Astrocyte (in vitro differentiated cells and primary cell): ENCODE measurements at places on chromosomes 5 and 9. TPM values are rescaled to one million over a fixed set of nuclear protein-coding genes. Genes with fewer than 3 reads are reported as not detected.

DNA sequence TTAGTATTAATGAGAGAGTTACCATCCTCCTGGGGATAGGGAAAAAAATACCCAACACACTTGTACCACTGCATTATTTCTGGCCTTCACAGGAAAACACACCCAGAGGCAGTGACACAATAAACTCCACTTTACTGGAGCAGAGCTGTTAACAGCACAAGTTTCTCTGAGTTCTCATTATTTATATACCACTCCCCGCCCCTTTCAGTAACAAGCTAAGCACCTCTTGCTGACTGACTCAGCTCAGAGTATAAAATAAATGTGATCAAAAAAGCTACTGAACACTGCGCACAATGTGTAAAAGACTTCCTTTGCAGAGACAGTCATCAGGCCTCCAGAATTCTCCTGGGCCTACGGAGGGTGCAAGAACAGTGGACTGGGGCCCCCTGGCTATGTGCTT, 21.6 kb downstream of the KLF9 start:
- H3K27me3 ChIP-seq = no peaks in the 10 kb centered on the region
- peaks cover 16% of the 10 kb centered on the region for H3K4me1 ChIP-seq
- H3K27ac ChIP-seq = no peak overlapping the region
- H3K4me3 ChIP-seq = no peak overlapping the region

DNA sequence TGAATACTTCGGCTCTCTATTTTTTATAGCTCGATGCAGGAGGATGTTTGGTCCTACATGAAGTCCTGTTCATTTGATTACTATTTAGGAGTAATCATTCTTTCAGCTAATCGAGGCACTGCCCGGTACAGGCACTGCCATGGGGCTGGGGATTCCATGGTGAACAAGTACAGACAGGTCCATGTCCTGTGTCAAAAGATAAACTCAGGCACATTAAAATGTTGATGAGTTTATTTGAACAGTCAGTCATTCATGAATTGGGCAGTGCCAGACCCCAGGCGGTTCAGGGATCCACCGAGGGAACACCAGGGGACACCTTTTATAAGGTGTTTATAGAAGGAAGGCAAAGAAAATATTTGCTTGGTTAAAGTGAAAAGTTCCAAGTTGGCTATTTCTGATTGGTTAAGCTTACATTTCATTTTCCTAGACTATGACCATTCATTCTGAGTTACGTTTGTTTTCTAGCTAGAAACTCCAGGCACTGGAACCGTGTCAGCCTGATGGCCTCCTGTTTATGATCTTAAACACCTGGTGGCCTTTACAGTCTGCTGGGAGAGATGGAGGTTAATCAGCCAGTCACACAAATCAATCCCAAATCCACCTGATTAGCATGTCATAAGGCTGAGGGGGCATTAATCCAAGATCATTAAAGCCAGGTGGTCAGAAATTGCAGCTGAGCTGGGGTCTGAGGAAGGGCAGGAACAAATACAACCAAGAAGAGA, 47.0 kb upstream of the TDRD7 start:
- no peak overlapping the region for H3K27ac ChIP-seq
- no peaks in the 10 kb centered on the region for H3K36me3 ChIP-seq
- DNase-seq = no peak
- H3K27me3 ChIP-seq = no peaks in the 10 kb centered on the region
- no peak overlapping the region for H3K4me3 ChIP-seq
- H3K4me1 ChIP-seq = no peaks in the 10 kb centered on the region

The MRPL22 gene
- total RNA-seq = 41.7 and 49.1 TPM in 2 replicates

- DNase-seq = no peak
- no peaks in the 10 kb centered on the region for H3K27me3 ChIP-seq
- H3K36me3 ChIP-seq = no peaks in the 10 kb centered on the region
- no peaks in the 10 kb centered on the region for H3K4me1 ChIP-seq
- no peak overlapping the region for H3K4me3 ChIP-seq
Observed at GRCh38 chr9:108708448-108708847, 147.3 kb downstream of the ACTL7B start.

GRCh38 chr9:96126321-96126881, 175.6 kb downstream of the HSD17B3 start:
- H3K36me3 ChIP-seq = no peaks in the 10 kb centered on the region
- peaks cover 16% of the 10 kb centered on the region for H3K27me3 ChIP-seq
- H3K4me1 ChIP-seq = no peaks in the 10 kb centered on the region

- no peaks in the 10 kb centered on the region for H3K36me3 ChIP-seq
- no peak overlapping the region for H3K27ac ChIP-seq
- no peak for DNase-seq
- H3K4me3 ChIP-seq = no peak overlapping the region
- H3K4me1 ChIP-seq = peaks cover 9% of the 10 kb centered on the region
Observed at GRCh38 chr9:136003411-136004218, 42.4 kb upstream of the UBAC1 start.

The FIBCD1 gene
- 0.66 and 1.6 TPM in 2 replicates for total RNA-seq

The GABRA1 gene
- 0.32 and 0.41 TPM in 2 replicates for total RNA-seq

The CAVIN4 gene
- 4.2 and 6.0 TPM in 2 replicates for total RNA-seq

- no peak for DNase-seq
- H3K36me3 ChIP-seq = no peaks in the 10 kb centered on the region
- H3K27ac ChIP-seq = no peak overlapping the region
Observed at GRCh38 chr5:81007637-81008027, 47.5 kb downstream of the RASGRF2 start.

The MCTP1 gene
- total RNA-seq = 40.6 and 45.9 TPM in 2 replicates

DNA sequence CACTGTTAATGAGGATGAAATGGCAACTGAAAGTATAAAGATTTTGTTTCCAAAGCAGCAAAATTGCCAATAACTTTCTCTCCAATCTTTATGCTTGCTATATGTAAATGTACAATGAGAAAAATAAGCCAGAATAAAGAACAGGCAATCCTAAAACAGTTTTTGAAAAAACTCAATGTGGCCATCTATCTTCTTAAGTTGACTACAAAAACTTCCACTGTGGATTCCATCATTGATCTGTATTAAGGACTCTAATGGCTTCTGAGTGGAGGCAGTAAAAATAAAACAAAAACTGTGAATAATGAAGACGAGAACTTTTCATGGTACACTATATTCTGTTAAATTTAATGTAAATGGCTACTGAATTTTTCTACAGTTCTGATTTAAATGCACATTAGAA, 382.9 kb downstream of the TMEM232 start:
- H3K27me3 ChIP-seq = no peaks in the 10 kb centered on the region
- no peaks in the 10 kb centered on the region for H3K36me3 ChIP-seq
- DNase-seq = no peak
- no peak overlapping the region for H3K4me3 ChIP-seq
- no peak overlapping the region for H3K27ac ChIP-seq

The TMEM252 gene
- not detected in 2 replicates for total RNA-seq

- H3K27ac ChIP-seq = no peak overlapping the region
- no peaks in the 10 kb centered on the region for H3K36me3 ChIP-seq
- no peak for DNase-seq
- peak overlapping the region; percentile 26 for H3K4me3 ChIP-seq
Observed at GRCh38 chr5:88734191-88734640, 148.8 kb downstream of the MEF2C start.

The SV2C gene
- 0.05 TPM in 2 replicates for total RNA-seq

DNA sequence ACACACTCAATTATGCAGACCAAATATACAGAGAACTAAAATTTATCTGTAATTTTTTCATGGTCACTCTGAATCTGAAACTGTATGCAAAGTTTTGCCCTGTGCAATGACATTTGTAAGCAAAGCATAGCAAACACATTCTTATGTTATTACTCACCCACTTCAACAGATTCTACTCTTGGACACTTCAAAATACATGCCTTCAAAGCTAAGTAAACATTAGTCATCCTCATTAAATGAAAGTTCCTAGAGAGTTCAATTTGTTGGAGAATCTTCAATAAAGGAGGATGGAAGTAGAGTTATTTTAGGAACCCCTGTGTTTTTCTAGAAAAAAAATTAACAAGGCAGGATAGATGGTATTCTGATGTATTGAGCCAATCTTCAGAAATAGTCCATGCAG, 639.7 kb upstream of the C9orf72 start:
- no peaks in the 10 kb centered on the region for H3K36me3 ChIP-seq
- H3K4me3 ChIP-seq = no peak overlapping the region
- H3K4me1 ChIP-seq = peaks cover 6% of the 10 kb centered on the region
- no peak overlapping the region for H3K27ac ChIP-seq

DNA sequence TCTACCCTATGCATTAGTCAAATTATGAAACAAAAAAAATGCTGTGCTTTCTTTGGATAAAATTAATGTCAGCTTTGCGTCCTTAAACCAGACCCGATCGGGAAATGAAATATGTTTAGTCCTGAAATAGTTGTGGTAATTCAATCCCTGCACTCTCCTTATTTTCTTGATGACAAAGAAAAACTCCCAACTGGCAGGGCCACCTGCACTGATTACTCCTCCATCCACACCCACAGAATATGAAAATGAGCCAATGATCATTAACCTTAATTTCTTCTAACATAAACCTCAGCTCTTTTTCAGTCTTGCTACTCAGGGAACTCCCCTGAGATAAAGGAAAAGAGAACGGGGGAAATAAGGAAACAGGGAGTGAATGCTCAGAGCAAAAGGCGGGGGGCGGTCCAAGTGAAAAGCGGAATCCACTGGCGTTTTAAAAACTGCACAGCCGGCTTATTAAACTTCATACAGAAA, 245.3 kb downstream of the BNC2 start:
- peak overlapping the region; percentile 9 for H3K27ac ChIP-seq
- no peaks in the 10 kb centered on the region for H3K27me3 ChIP-seq
- DNase-seq = no peak
- no peaks in the 10 kb centered on the region for H3K36me3 ChIP-seq
- H3K4me1 ChIP-seq = peaks cover 40% of the 10 kb centered on the region

DNA sequence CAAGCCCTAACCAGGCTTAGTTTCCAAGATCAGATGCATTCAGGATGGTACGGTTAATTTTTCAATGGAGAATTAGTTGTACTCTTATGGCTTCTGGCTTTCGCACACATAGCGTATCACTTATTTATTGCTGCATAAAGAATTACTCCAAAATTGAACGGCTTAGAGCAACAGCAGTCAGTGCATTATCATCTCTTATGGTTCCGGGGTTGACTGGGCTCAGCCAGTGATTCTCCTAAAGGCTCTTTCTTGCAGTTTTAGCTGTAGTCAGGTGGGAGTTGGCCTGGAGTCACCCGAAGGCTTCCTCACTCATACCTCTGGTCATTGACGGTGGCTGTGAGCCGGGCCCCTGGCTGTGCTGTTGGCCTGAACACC, 595 bp upstream of the GRHPR start:
- H3K4me1 ChIP-seq = peaks cover 30% of the 10 kb centered on the region
- peak overlapping the region; percentile 84 for H3K27ac ChIP-seq
- H3K27me3 ChIP-seq = no peaks in the 10 kb centered on the region
- peak overlapping the region; percentile 96 for H3K4me3 ChIP-seq

GRCh38 chr9:33737811-33738606, 57.4 kb upstream of the PRSS3 start:
- peaks cover 3% of the 10 kb centered on the region for H3K27me3 ChIP-seq
- H3K36me3 ChIP-seq = no peaks in the 10 kb centered on the region
- peak; percentile 32 for DNase-seq
- no peak overlapping the region for H3K4me3 ChIP-seq

DNA sequence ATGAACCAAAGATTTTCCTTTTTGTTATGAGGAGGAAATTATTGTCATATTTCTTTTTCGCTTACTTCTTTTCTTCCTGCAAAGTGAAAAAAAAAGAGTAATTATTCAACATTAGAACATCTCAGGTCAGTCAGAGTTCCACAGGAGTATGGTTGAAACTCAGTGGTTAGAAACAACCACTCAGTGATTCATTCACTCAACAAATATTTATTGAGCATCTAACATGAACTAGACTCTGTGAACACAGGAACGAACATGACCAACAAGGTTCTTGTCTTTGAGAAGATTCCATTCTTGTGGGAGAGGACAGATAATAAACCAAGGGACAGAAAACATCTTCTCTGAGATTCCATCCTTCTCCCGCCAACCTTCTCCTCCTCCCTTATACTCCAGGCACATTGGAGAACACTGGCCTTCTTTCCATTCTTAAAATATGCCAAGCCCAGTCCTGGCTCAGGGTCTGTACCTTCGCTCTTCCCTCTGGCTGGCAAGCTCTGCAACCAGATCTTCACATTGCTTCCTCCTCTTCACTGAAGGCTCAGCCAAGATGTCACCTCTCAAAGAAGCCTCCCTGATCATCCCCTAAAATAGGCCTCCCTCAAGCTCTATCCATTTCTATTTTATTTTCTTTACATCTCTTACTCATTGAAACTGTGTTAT, 6.8 kb upstream of the GRAMD2B start:
- H3K36me3 ChIP-seq = no peaks in the 10 kb centered on the region
- no peak for DNase-seq
- H3K4me1 ChIP-seq = peaks cover 7% of the 10 kb centered on the region
- no peak overlapping the region for H3K27ac ChIP-seq
- no peaks in the 10 kb centered on the region for H3K27me3 ChIP-seq

DNA sequence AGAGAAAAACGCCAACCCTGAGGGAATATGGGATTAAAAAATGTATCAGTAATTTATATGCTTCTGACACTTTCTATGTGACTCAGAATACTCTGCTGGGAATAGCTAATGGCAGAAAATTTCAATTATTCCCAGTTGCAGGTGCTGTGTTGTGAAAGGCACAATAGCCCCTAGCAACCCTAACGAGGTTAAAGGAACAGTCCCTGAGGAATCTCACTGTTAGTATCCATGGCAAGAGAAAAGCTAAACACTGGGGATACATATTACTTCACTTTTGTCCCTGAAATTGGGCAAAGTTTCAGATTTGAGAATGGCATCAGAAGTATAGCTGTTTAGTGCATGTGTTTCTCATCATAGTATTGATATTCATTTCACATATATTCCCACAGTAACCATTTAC, 555.0 kb downstream of the RAB3C start:
- no peaks in the 10 kb centered on the region for H3K27me3 ChIP-seq
- DNase-seq = no peak
- H3K4me3 ChIP-seq = no peak overlapping the region
- no peaks in the 10 kb centered on the region for H3K4me1 ChIP-seq

DNA sequence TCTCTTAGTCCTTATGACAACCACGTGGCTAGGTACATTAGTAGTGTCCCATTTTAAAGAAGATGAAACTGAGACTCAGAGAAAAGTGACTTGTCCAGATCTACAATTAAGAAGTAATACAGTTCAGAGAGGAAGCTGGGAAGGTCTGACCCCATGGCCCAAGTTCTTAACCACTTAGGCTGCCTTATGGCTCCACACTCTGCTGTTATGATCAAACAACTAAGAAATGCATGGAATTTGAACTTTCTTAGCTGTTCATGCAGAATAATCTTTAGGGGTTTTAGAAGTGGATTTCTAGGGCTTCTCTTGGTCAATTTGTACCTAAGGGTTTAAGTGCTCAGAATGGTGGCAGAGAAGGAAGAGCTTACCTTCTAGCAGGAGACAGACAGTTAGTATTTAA, 128.0 kb upstream of the MSX2 start:
- no peak overlapping the region for H3K27ac ChIP-seq
- no peaks in the 10 kb centered on the region for H3K36me3 ChIP-seq

- no peak overlapping the region for H3K4me3 ChIP-seq
- no peaks in the 10 kb centered on the region for H3K36me3 ChIP-seq
- peak overlapping the region; percentile 88 for H3K27ac ChIP-seq
- H3K4me1 ChIP-seq = peaks cover 20% of the 10 kb centered on the region
Observed at GRCh38 chr9:16000811-16001210, 448.0 kb downstream of the CCDC171 start.
